HFFc6 (cell line): ENCODE measurements at places on chromosomes 13 and 19. TPM values are rescaled to one million over a fixed set of nuclear protein-coding genes. Genes with fewer than 3 reads are reported as not detected.

- no peaks in the 10 kb centered on the region for H3K36me3 ChIP-seq
- H3K27me3 ChIP-seq = no peaks in the 10 kb centered on the region
- peak overlapping the region; percentile 25 for H3K4me3 ChIP-seq
- DNase-seq = peak; percentile 94
Observed at GRCh38 chr13:30125422-30126073, 181.8 kb downstream of the KATNAL1 start.

Gene ZNF546
- 1.8 to 2.2 TPM (median 1.9 TPM) in 3 replicates for total RNA-seq

DNA sequence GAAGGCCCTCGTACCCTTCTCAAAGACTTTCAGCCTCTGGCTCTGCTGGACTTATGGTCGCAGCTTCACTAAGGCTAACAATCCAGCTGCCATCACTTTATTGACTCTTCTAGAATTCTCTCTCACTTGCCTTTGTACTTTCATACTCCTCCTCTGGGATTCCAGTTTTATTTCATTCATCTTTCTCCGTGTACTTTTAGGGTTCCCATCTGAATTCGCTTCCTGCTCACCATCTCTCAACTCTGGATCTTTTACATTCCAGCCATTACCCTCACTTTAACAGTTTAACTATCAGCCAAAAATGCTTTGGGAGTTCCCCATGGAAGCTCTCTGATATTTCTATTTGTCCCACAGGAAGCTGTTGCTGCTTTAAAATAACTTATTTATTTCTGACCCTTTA lies 149.3 kb upstream of the KL start:
- H3K27ac ChIP-seq = no peak overlapping the region
- H3K36me3 ChIP-seq = no peaks in the 10 kb centered on the region
- H3K4me3 ChIP-seq = no peak overlapping the region
- peaks cover 2% of the 10 kb centered on the region; the same call in 1 of the 2 replicates for H3K27me3 ChIP-seq

DNA sequence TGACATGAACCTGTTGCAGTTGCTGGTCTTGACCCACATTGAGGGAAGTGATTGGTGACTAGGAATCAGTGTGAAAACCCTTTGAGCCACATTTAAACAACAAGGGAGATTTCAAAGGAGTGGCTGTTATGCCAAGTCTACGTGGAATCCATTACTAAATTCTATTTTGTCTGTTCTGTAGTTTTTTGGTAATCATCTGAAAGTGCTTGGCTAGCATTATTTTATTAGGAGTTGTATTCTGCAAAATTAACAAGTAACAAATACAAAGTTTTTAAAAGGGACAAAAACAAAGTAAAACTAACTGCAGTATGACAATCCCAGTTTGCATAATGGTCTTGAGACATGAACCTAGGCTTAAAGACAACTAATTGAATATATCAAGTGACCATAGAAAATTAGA lies 14.0 kb upstream of the ZNF780A start:
- peaks cover 3% of the 10 kb centered on the region for H3K27me3 ChIP-seq
- H3K27ac ChIP-seq = no peak overlapping the region
- H3K36me3 ChIP-seq = no peaks in the 10 kb centered on the region
- no peak overlapping the region for H3K4me3 ChIP-seq
- no peaks in the 10 kb centered on the region for H3K4me1 ChIP-seq
- no peak for DNase-seq

GRCh38 chr19:16463991-16464575 lies 7.7 kb downstream of the EPS15L1 start:
- no peaks in the 10 kb centered on the region for H3K36me3 ChIP-seq
- peaks cover 2% of the 10 kb centered on the region; the same call in 1 of the 2 replicates for H3K27me3 ChIP-seq
- no peak overlapping the region; the same call in 1 of the 2 replicates for H3K4me3 ChIP-seq
- peak; percentile 28 for DNase-seq

- H3K4me3 ChIP-seq = no peak overlapping the region
- H3K36me3 ChIP-seq = no peaks in the 10 kb centered on the region
- H3K27ac ChIP-seq = no peak overlapping the region
Observed at GRCh38 chr13:42418184-42418583, 146.2 kb downstream of the AKAP11 start.

- H3K36me3 ChIP-seq = peaks cover 24% of the 10 kb centered on the region
- peaks cover 79% of the 10 kb centered on the region for H3K4me1 ChIP-seq
- DNase-seq = peak; percentile 72
- H3K27me3 ChIP-seq = peaks cover 9% of the 10 kb centered on the region
Observed at GRCh38 chr13:114124921-114125320, 7.5 kb downstream of the RASA3 start.

DNA sequence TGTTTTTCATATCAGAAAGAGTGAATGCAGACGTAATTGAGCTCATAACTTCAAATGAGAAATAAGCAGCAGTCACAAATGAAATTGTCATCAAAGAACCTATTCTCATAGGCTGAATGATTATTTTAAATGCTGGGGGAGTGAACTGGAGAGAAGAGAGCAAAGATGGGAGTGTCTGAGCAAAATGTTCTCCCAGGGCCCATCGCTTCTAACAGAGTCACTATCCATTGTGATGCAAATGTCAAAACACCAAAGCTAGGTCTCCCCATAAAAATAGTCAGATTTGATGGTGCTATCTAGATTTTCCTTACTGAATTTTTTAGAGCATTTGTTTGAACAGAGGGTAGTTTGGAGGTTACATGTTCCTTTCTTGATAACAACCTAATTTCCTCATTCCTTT lies 278.7 kb downstream of the PCDH9 start:
- DNase-seq = no peak
- no peak overlapping the region for H3K27ac ChIP-seq
- H3K4me1 ChIP-seq = no peaks in the 10 kb centered on the region
- no peaks in the 10 kb centered on the region for H3K27me3 ChIP-seq

Gene RFXAP
- total RNA-seq = 3.7 to 4.6 TPM (median 4.0 TPM) in 3 replicates

DNA sequence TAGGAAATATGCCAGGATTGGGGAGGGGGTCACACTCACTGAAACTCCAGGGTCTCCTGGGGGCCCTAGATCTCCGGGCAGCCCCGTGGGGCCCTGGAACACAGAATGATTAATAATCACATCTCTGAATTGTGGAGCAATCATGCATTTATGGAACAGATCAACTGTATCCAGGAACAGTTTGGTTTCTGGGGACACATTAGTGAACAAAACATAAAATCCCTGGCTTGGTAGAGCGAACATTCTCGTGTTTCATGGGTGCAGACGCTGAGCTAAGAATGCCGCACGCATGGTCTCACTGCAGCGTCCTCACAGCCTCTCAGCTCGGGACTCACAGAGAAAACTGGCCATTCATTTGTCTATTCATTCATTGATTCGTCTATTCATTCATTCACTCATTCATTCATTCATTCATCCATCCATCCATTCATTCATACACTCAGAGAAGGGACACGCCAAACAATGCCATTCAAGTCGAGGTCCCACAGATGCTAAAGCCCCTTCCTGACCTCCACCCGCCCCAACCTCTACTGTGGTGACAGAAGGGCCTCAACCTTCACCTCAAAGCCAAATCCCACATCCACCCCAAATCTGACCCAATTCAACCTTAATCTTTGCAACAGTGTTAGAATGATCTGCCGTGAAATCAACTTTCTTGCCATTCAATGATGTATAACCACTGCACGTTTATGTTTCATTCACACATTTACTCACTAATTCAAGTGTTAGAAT lies 35.0 kb upstream of the OLFM2 start:
- no peaks in the 10 kb centered on the region; the same call in 1 of the 2 replicates for H3K27me3 ChIP-seq
- H3K36me3 ChIP-seq = peaks cover 7% of the 10 kb centered on the region; the same call in 1 of the 2 replicates
- H3K4me1 ChIP-seq = no peaks in the 10 kb centered on the region
- no peak overlapping the region for H3K27ac ChIP-seq

DNA sequence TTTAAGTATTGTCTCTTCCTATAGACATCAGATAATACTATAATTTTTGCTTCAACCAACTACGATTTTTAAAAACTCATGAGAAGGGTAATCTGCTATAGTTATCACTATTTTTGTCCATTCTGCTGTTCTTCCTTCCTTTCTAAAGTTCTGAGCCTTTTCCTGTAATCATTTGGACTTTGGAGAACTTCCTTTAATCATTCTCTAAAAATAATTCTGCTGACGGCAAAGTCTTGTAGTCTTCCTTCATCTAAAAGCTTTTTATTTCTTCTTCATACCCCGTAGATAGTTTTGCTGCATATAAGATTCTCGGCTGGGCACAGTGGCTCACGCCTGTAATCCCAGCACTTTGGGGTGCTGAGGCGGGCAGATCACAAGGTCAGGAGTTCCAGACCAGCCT lies 5.1 kb upstream of the FCGBP start:
- DNase-seq = no peak
- H3K4me3 ChIP-seq = no peak overlapping the region
- H3K27ac ChIP-seq = no peak overlapping the region

DNA sequence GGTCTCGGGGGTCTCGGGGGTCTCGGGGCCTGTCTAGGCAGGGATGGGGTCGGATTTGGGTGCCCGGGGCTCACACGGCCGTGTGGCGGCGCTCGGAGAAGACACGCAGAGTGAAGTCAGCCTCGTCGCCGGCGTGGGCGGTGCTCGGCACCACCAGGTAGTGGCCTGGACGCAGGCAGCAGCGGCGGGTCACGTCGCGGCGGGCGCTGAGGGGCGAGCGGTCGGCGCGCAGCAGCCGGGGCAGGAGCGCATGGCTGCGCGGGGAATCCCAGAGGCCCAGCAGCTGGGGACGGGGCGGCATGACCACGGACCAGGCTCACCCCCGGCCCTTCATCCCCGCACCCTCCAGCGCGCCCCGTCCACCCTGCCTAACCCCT lies 8.2 kb downstream of the CAPN12 start:
- H3K4me3 ChIP-seq = no peak overlapping the region
- peaks cover 35% of the 10 kb centered on the region for H3K4me1 ChIP-seq
- no peak overlapping the region for H3K27ac ChIP-seq
- peaks cover 23% of the 10 kb centered on the region for H3K27me3 ChIP-seq
- DNase-seq = no peak
- peaks cover 17% of the 10 kb centered on the region for H3K36me3 ChIP-seq

Gene APC2
- total RNA-seq = 0.23 to 0.50 TPM (median 0.45 TPM) in 3 replicates

Gene TUBA3C
- not detected in 3 replicates for total RNA-seq

Gene PHF11
- 16.5 to 30.7 TPM (median 17.7 TPM) in 3 replicates for total RNA-seq

DNA sequence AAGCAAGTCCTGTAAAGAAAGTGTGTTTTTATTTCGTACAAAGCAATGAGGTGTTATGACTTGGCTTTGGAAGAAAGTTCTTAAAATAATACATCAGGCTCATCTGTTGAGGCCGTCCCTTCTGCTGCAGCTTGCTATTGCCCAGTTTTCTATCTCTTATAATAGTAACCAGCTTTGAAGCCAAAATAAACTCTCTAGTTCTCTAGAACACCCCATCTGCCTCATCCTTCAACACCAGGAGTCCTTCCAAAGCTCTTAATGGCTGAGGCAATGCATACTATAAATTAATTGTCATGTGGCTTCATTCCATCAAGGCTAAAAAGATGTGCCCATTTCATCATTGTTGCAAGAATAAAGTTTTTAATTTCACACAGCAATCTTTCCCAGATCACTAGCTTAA lies 49.4 kb upstream of the IPO5 start:
- H3K4me3 ChIP-seq = no peak overlapping the region
- no peaks in the 10 kb centered on the region for H3K4me1 ChIP-seq
- peaks cover 5% of the 10 kb centered on the region for H3K27me3 ChIP-seq
- H3K36me3 ChIP-seq = no peaks in the 10 kb centered on the region
- no peak overlapping the region for H3K27ac ChIP-seq

DNA sequence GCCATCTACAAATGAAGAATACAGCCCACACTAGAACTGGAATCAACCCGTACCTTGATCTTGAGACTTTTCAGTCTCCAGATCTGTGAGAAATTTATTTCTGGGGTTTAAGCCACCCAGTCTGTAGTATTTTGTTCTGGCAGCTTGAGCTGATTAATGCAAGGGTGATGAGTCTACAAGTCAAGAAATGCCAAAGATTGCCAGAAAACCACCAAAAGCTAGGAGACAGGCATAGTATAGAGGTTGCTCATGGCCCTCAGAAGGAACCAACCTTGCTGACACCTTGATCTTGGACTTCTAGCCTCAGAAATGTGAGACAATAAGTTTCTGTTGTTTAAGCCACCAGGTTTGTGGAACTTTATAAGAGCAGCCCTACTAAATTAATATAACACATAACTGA lies 428.2 kb upstream of the KLF12 start:
- no peaks in the 10 kb centered on the region for H3K4me1 ChIP-seq
- H3K27ac ChIP-seq = no peak overlapping the region
- no peaks in the 10 kb centered on the region for H3K36me3 ChIP-seq
- peak; percentile 27 for DNase-seq
- peaks cover 8% of the 10 kb centered on the region; the same call in 1 of the 2 replicates for H3K27me3 ChIP-seq
- no peak overlapping the region for H3K4me3 ChIP-seq

Gene VSTM1
- 0.39 to 1.8 TPM in 2 of 3 replicates, not detected in the other for total RNA-seq

DNA sequence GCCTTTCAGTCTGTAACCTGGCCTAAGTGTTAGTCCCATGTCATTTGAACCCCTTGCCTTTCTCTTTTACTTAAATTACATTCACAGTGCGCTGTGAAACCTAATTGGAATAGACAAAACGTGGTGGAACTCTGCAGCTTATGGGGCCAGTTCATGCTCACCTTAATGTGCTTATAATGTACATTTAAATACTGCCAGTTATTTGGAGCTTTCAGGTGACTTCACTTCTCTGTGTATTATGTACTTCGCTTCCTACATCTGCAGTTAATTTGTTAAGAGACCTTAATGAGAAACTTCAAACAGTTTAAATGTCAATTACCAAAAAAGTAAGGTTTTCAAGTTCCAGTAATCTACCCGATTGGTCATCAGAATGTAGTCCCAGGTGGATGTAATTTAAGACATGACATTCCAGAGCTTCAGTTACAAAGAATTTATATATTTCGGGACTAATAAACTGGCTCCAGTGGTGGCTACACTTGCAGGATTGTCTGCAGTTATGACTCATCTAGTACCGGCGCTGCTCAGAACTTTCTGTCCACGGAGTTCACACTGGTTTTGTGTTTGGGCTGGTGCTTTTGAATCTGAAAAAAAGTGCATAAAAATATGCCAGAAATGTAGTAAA lies 125.3 kb downstream of the TM9SF2 start:
- DNase-seq = peak; percentile 60
- H3K4me1 ChIP-seq = peaks cover 23% of the 10 kb centered on the region
- peaks cover 22% of the 10 kb centered on the region for H3K27me3 ChIP-seq
- no peaks in the 10 kb centered on the region for H3K36me3 ChIP-seq

Gene PSG1
- total RNA-seq = 5.1 to 8.2 TPM (median 7.2 TPM) in 3 replicates

Gene PGLYRP2
- total RNA-seq = not detected in 3 replicates

GRCh38 chr13:24203811-24204210 lies 43.3 kb downstream of the SPATA13 start:
- no peaks in the 10 kb centered on the region; the same call in 1 of the 2 replicates for H3K27me3 ChIP-seq
- no peak overlapping the region for H3K27ac ChIP-seq
- H3K36me3 ChIP-seq = no peaks in the 10 kb centered on the region; the same call in 1 of the 2 replicates
- H3K4me1 ChIP-seq = peaks cover 36% of the 10 kb centered on the region
- no peak for DNase-seq

GRCh38 chr13:78485803-78486202 lies 117.5 kb downstream of the POU4F1 start:
- DNase-seq = no peak
- no peaks in the 10 kb centered on the region; the same call in 1 of the 2 replicates for H3K27me3 ChIP-seq
- H3K27ac ChIP-seq = no peak overlapping the region
- H3K36me3 ChIP-seq = no peaks in the 10 kb centered on the region

Gene FGF21
- not detected in 3 replicates for total RNA-seq

Gene ZNF296
- total RNA-seq = 0.45 to 1.2 TPM (median 0.64 TPM) in 3 replicates

Gene PSG3
- total RNA-seq = not detected in 3 replicates

DNA sequence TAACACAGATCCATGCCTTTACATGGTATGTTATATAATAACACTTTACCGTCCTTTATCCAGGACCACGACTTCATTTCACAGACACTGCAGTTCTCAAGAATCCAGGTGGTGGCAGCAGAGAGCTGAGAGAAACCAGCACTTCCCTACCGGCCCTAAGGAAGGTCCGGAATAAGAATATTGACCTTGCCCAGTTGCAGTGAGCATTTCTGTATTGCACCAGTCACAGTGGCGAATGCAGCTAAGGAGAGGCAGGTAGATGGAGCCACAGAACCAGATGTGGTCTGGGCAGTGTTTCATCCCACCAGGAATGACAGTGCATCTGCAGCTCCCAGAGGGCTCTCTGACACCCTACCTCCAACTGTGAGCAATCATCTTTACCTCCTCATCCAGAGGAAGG lies 44.6 kb downstream of the ZNF787 start:
- H3K27me3 ChIP-seq = peaks cover 3% of the 10 kb centered on the region
- no peak overlapping the region for H3K27ac ChIP-seq
- peak; percentile 41 for DNase-seq
- H3K4me3 ChIP-seq = no peak overlapping the region
- H3K4me1 ChIP-seq = peaks cover 10% of the 10 kb centered on the region

Gene SLC27A5
- 2.7 to 6.6 TPM (median 6.1 TPM) in 3 replicates for total RNA-seq
